ENCODE measurements at places on chromosomes 3 and 15.

DNA sequence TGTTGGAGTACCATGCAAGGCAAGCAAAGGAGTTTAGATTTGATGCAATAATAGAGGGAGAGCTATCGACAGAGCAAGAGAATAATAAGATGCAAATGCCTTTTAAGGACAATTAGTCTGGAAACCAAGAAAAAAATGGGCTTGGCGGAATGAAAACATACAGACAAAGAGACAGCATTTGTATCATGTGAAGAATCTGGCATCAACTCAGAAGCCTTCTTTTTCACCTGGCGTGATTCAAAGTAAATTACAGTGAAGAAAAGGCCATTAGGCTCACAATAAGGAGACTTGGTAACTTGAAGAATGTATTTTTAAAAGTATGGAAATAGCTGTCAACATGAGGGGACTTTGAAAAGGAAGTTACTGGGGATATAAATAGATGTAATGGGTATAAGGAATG lies 521.2 kb upstream of the GOLIM4 start:
- no peak for DNase-seq

- no peak for DNase-seq
Measured at GRCh38 chr3:72139316-72139715, 354.4 kb upstream of the PROK2 start.

DNA sequence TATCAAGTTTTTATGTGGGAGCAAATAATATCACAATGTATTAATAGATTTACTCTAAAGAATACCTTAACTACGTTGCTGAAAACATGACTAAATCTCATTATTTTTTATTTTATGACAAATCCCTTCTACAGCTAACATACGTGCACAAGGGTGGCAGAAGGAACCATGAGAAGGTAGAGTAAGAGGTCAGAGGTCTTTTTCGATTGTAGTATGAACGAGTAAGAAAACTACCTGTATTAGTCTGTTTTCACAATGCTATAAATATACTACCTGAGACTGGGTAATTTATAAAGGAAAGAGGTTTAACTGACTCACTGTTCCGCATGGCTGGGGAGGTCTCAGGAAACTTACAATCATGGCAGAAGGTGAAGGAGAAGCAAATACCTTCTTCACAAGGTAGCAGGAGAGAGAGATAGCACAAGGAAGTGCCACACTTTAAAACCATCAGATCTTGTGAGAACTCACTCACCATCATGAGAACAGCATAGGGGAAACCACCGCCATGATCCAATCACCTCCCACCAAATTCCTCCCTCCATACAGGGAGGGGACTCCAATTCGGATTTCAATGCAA lies 95.3 kb downstream of the SUCLG2 start:
- no peak for DNase-seq

GRCh38 chr15:38660738-38661137 lies 96.1 kb upstream of the RASGRP1 start:
- no peak for DNase-seq

GRCh38 chr15:93730724-93731123 lies 500.6 kb upstream of the MCTP2 start:
- DNase-seq: no peak

DNA sequence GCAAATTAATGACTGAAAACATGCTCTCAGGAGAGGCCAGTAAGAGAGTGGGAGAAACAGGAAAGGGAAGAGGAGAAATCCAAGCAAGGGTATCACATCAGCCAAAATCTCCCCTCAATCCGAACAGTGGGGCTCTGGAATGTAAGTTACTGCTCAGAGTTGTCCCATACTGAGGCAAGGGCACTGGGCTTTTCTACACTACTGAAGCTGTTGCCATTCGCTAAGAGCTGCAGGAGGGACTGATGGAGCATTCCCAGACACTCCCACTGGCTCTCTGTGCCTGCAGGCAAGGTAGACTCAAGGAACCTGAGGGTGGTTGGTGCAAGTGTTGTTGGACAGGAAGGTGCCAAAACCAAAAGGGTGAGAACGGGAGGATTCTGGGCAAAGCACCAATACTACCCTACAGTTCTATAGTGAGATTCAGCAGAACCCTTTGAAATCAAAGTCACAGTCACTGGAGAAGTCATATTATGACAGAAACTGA lies 46.1 kb downstream of the NEK10 start:
- no peak for DNase-seq

- DNase-seq: no peak
Measured at GRCh38 chr3:37729119-37729518, 132.6 kb upstream of the CTDSPL start.

GRCh38 chr3:43327582-43327979 lies 41.2 kb downstream of the SNRK start:
- no peak for DNase-seq

DNA sequence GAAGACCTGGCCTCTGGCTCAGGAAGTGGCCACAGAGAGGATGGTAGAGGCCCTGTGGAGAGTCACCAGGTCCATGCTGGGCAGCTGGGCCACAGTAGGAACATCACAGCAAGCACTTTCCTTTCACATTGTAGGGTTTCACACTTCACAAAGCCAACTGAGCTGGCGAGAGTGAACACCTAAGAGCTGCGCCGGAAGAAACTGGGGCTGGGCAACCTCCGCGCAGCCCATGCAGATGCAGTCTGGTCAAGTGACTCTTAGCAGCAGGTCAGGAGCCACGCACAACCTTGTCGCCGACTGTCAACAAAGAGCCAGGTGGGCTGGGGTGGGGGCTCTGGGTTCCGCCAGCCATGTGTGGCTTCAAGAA lies 15.3 kb upstream of the SHISA5 start:
- no peak for DNase-seq
